ENCODE measurements at places on chromosomes 3 and 15. TPM values are rescaled to one million over a fixed set of nuclear protein-coding genes. Genes with fewer than 3 reads are reported as not detected.

The APOD gene
- not detected for total RNA-seq

The CFAP20DC gene
- total RNA-seq: 9.4 TPM

The EFCAB12 gene
- 1.4 TPM for total RNA-seq

The SEMA3B gene
- 29.4 TPM for total RNA-seq

The PYGO1 gene
- total RNA-seq: 14.9 TPM

The PLSCR4 gene
- total RNA-seq: 77.8 TPM

The EOMES gene
- total RNA-seq: 1.9 TPM

The GREM1 gene
- 3.6 TPM for total RNA-seq

The ANKUB1 gene
- total RNA-seq: 40.9 TPM

The SHISA5 gene
- total RNA-seq: 59.2 TPM

The KBTBD8 gene
- total RNA-seq: 8.9 TPM

The MRAS gene
- 22.6 TPM for total RNA-seq

The SACM1L gene
- total RNA-seq: 50.8 TPM

The AVEN gene
- 29.4 TPM for total RNA-seq

The AGBL1 gene
- 4.8 TPM for total RNA-seq

The PLSCR5 gene
- total RNA-seq: 6.0 TPM

The IGDCC3 gene
- 2.6 TPM for total RNA-seq

The ANKRD34C gene
- total RNA-seq: 0.72 TPM

The SCG3 gene
- not detected for total RNA-seq

The SERPINI2 gene
- 3.1 TPM for total RNA-seq

The ZNF148 gene
- 39.0 TPM for total RNA-seq

The TMEM212 gene
- total RNA-seq: 1.7 TPM

The IL12A gene
- 0.72 TPM for total RNA-seq

The SOX14 gene
- total RNA-seq: 0.72 TPM

The TMEM44 gene
- 3.9 TPM for total RNA-seq

The USP4 gene
- 14.4 TPM for total RNA-seq

The ZBED2 gene
- 8.7 TPM for total RNA-seq

The CLSTN2 gene
- 8.9 TPM for total RNA-seq

The NEDD4 gene
- total RNA-seq: 60.7 TPM

The DTWD1 gene
- total RNA-seq: 15.6 TPM

The OSBPL10 gene
- 25.0 TPM for total RNA-seq

The TRIM42 gene
- 2.2 TPM for total RNA-seq

The CELSR3 gene
- total RNA-seq: 3.4 TPM

The UROC1 gene
- total RNA-seq: 0.48 TPM

The TRIP4 gene
- 13.5 TPM for total RNA-seq

The TMEM108 gene
- total RNA-seq: 6.0 TPM

The GPR160 gene
- 12.5 TPM for total RNA-seq

The CCDC33 gene
- 3.4 TPM for total RNA-seq

The CAMK2N2 gene
- not detected for total RNA-seq

The DPH6 gene
- total RNA-seq: 42.1 TPM

The MELTF gene
- 35.2 TPM for total RNA-seq

The GOLGA8N gene
- 14.7 TPM for total RNA-seq
